ENCODE measurements at places on chromosomes 6 and 20. TPM values are rescaled to one million over a fixed set of nuclear protein-coding genes. Genes with fewer than 3 reads are reported as not detected.

- no peak overlapping the region for H3K4me3 ChIP-seq
- peaks cover 39% of the 10 kb centered on the region for H3K27me3 ChIP-seq
- no peaks in the 10 kb centered on the region for H3K36me3 ChIP-seq
Observed at GRCh38 chr20:32040142-32040953, 11.7 kb upstream of the HCK start.

DNA sequence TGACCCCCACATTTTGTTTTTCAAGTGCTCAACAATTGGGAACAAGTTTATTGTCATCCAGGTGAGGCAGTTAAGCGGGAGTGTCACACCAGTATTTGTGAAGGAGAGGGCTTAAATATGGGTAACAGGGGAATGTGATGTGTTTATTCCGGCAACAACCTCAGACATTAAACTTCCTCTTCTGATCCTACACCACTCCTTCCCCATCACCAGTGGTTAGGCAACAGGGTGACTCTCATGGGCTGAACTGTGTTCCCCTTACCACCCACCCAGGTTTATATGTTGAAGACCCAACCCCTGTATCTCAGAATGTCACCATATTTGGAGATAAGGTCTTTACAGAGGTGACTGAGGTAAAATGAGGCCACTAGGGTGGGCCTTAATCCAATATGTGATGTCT is 52.1 kb upstream of the RNF182 start:
- H3K36me3 ChIP-seq, result no peaks in the 10 kb centered on the region
- DNase-seq, result no peak
- peaks cover 13% of the 10 kb centered on the region for H3K4me1 ChIP-seq
- H3K27ac ChIP-seq, result no peak overlapping the region

- H3K27ac ChIP-seq, result no peak overlapping the region
- peaks cover 20% of the 10 kb centered on the region for H3K4me1 ChIP-seq
- DNase-seq, result no peak
- peaks cover 94% of the 10 kb centered on the region for H3K27me3 ChIP-seq
Observed at GRCh38 chr20:63177785-63178445, 38.0 kb downstream of the YTHDF1 start.

GRCh38 chr6:31405996-31406395 is 2.6 kb downstream of the MICA start:
- peaks cover 57% of the 10 kb centered on the region for H3K4me1 ChIP-seq
- no peak overlapping the region for H3K27ac ChIP-seq
- peaks cover 7% of the 10 kb centered on the region for H3K36me3 ChIP-seq

GRCh38 chr6:28747083-28747630 is 176.6 kb downstream of the TRIM27 start:
- no peak for DNase-seq
- H3K4me1 ChIP-seq, result peaks cover 46% of the 10 kb centered on the region
- no peaks in the 10 kb centered on the region for H3K36me3 ChIP-seq
- no peak overlapping the region for H3K27ac ChIP-seq
- no peaks in the 10 kb centered on the region for H3K27me3 ChIP-seq

DNA sequence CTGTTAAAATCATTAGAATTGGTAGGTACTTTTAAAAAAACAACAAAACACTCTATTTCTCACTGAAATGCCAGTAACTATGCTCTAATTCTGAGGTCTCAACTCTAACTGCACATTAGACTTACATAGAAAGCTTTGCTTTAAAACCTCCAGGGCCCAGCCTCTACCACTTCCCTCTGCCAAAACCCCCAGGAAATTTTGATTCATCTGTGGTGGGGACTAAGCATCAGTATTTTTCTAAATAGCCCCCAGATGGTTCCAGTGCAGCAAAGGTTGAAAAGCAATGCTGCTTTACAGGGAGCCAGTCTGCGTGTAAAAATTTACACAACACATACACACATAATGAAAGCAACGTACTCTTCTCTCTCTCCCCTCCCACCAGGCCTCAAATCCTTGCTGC is 3.8 kb downstream of the TBC1D32 start:
- peaks cover 15% of the 10 kb centered on the region for H3K4me1 ChIP-seq
- no peak overlapping the region for H3K4me3 ChIP-seq
- DNase-seq, result no peak

DNA sequence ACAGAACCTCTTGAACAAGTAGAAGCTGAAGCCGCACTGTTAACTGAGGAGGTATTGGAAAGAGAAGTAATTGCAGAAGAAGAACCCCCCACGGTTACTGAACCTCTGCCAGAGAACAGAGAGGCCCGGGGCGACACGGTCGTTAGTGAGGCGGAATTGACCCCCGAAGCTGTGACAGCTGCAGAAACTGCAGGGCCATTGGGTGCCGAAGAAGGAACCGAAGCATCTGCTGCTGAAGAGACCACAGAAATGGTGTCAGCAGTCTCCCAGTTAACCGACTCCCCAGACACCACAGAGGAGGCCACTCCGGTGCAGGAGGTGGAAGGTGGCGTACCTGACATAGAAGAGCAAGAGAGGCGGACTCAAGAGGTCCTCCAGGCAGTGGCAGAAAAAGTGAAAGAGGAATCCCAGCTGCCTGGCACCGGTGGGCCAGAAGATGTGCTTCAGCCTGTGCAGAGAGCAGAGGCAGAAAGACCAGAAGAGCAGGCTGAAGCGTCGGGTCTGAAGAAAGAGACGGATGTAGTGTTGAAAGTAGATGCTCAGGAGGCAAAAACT is 40.1 kb downstream of the ZBTB2 start:
- H3K4me3 ChIP-seq, result no peak overlapping the region
- H3K4me1 ChIP-seq, result no peaks in the 10 kb centered on the region
- H3K27ac ChIP-seq, result no peak overlapping the region
- no peak for DNase-seq

DNA sequence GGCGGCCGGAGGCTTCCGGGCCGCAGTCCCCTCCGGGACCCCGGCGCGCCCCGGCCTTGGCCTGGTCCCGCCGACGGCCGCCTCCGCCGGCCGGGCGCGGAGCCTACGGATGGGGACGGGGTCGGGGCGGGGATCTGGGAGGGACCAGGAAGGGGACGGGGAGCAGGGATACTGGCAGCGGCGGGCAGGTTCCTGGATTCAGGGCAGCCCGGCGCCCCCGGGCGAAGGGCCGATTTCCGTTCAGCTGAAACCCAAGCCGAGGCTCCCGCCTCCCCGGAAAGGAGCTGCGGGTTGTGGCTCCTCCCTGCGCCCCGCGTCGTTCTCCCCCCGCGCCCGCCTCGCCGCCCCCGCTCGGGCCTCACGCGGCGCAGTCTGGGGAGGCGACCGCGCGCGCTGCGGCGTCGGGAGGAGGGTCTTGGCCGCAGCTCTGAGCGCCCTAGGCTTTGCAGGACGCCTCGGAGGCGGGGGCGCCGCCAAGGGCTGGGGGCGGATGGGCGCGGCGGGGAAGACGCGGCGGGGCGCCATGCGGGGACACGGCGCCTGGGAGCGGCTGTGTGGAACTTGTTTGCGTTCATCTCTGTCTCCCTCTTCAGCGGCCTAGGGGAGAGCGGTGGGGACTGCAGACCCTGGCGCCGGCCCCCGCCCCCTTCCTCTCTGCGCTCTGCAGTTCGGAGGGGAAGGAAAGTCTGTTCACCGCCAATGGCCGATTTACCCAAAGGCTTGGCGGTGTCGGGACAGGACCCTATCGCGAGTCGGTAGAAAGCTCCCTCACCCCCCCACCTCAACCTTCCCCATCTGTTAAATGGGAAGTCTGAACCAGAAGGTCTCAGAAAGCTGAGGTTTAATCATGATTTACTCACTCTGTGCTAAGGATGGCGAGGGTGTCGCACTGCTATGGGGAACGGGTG is 22.7 kb upstream of the TMEM181 start:
- H3K36me3 ChIP-seq, result no peaks in the 10 kb centered on the region
- DNase-seq, result peak; percentile 56
- H3K4me3 ChIP-seq, result peak overlapping the region; percentile 70
- H3K27ac ChIP-seq, result peak overlapping the region; percentile 58

DNA sequence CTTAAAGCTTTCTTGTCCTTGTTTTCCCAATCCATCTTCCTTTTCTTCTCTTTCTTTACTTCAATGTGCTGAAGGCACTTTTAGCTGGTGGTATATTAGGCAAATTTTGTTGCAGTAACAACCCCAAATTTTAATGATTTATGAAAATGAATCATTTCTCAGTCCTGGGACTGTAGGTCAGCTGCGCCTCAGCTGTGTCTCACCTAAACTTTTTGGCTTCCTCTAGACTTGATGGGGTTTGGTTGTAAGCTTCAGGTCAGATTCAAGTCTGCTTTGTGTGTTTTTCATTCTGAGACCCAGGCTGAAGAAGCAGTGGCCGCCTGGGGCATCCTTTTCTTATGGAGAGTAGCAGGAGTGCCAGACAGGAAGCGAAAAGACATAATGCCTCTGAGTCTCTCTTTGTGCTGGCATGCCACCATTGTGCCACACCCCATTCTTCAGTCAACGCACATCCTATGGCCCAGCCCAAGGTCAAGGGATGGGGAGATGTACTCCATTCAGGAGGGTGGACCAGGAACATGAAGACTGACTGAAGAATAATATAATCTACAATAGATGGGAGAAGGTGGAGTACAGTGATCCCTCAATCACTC is 28.9 kb upstream of the CD83 start:
- no peak overlapping the region for H3K27ac ChIP-seq
- H3K4me1 ChIP-seq, result no peaks in the 10 kb centered on the region
- H3K36me3 ChIP-seq, result no peaks in the 10 kb centered on the region
- no peak for DNase-seq

GRCh38 chr6:163950159-163950558 is 535.6 kb downstream of the QKI start:
- no peaks in the 10 kb centered on the region for H3K27me3 ChIP-seq
- no peak overlapping the region for H3K27ac ChIP-seq
- no peaks in the 10 kb centered on the region for H3K4me1 ChIP-seq
- no peak overlapping the region for H3K4me3 ChIP-seq
- DNase-seq, result no peak

The HUS1B gene
- not detected for polyA plus RNA-seq

The HIVEP2 gene
- polyA plus RNA-seq, result 12.9 TPM

The MAP3K4 gene
- polyA plus RNA-seq, result 15.4 TPM

The OR2H2 gene
- polyA plus RNA-seq, result not detected
